ENCODE measurements at places on chromosomes 6 and 20. TPM values are rescaled to one million over a fixed set of nuclear protein-coding genes. Genes with fewer than 3 reads are reported as not detected.

GRCh38 chr20:56691325-56691998, 62.4 kb downstream of the TFAP2C start:
- no peak for DNase-seq

GRCh38 chr20:49831770-49832631, 19.4 kb downstream of the SLC9A8 start:
- no peak for DNase-seq

DNA sequence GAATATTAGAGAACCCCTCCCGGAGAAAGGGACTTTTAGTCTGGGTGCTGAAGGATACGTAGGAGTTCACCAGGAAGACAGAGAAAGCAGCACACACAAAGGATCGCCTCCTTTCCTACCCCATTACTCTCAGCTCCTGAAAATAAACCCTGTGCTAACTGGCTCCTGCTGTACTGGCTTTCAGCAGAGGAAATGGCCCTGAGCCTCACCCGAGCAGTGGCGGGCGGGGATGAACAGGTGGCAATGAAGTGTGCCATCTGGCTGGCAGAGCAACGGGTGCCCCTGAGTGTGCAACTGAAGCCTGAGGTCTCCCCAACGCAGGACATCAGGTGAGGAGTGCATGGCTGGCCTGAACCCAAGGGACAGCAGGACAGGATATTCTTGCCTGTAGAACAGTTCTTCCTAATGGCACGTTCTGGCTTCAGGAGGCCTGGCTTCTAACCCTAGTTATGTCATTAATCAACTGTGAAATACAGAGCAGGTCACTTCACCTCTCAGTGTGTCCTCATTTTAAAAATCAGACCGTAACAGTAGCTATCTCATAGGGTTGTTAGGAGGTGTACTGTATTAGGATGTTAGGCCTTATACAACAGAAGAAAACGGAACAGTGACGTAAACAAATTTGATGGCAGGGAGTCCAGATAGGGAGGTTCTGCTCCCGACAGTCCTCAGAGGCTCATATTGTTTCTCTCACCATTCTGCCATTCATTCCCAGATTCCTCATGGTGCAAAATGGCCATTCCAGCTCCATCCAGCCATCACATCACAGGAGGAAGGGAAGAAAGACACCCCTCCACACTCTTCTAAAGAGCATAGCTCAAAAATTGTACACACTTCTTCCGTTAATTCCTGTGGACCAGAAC, 1.8 kb downstream of the RBCK1 start:
- peak; percentile 80 for DNase-seq

- DNase-seq = peak; percentile 58
Measured at GRCh38 chr6:73451223-73452106, 632 bp downstream of the CGAS start.

- DNase-seq = no peak
Measured at GRCh38 chr6:71665931-71666330, 220.4 kb upstream of the RIMS1 start.

DNA sequence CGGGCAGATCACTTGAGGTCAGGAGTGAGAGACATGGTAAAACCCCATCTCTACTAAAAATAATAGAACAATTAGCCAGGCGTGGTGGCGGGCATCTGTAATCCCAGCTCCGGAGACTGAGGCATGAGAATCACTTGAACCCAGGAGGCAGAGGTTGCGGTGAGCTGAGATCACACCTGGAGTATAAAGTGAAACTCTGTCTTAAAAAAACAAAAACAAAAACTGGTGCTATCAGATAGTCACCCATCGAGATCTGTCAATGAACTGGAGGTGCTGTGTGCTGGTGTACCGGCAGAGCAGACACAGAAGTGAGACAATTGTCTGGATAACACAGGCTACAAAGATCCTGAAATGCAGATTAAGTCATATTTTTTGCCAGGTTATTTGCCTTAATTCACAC, 24.7 kb downstream of the CTCFL start:
- DNase-seq = no peak

GRCh38 chr6:81979767-81980166, 227.3 kb upstream of the TENT5A start:
- no peak for DNase-seq

Gene GSTA2
- 53.7 TPM for total RNA-seq

Gene C20orf141
- not detected for total RNA-seq

Gene TULP4
- total RNA-seq = 35.0 TPM

Gene CEP162
- 3.8 TPM for total RNA-seq

Gene LHFPL5
- total RNA-seq = not detected

Measured in right lobe of liver (tissue), 6 donors.